ENCODE measurements at places on chromosomes 12 and 14.

GRCh38 chr14:50964683-50965390 is 20.6 kb upstream of the PYGL start:
- DNase-seq, result peak; percentile 96

GRCh38 chr14:32706721-32707519 is 231.8 kb upstream of the NPAS3 start:
- DNase-seq, result no peak

- DNase-seq, result no peak
These were observed 95.7 kb downstream of the SAMD4A start for GRCh38 chr14:54662491-54663133.

DNA sequence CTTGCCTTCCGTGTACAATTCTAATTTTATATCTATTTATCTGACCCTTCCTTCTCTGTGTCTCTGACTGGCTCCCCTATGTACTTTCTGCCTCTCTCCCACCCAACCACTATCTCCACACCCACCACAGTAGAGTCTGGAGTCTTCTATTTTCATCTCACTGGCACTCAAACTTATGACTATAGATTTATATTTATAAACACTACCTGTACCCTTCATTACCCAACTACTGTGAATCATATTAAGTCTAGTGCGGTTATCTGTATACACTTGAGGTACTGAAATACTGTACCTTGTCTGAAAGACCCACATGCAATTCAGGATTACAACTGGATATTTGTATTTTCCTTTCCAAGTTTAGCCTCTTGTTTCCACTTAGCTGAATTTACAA is 36.1 kb downstream of the ATP2B1 start:
- no peak for DNase-seq

- DNase-seq, result no peak
These were observed 104.8 kb downstream of the RIMBP2 start for GRCh38 chr12:130611026-130611905.

GRCh38 chr12:109655578-109655977 is 58.0 kb upstream of the FAM222A start:
- DNase-seq, result no peak

DNA sequence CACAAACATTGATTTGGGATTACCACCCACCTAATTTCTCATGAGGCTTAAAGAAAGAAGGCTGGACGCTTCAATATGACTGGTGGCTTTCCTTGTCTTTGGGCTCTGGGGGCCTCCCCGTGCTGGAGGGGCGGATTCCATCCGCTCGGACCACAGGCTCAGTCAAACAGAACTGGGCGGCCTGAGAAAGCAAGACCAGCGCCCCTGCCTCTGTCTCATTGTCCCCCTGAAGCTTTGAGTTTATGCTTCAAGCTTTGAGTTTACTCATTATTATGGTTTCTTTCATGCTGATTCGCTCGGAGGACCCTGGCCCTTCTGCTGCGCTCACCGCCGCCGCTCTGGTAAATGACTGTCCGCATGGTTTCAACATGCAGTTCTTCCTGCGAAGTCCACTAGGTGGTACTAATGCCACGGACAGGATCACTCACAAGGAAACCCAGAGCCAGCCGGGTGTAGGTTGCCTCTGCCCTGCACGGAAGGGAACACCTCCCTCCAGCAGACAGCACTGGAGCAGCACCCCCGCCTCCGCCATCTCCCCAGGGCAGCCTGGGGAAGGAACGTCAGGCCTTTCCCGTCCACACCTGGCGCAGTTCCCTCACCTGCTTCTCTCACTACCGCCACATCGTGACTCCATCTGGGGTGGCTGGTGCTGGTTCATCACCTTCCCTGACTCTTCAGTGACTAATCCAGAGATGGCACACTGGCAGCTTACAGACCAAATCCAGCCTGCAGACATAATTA is 13.2 kb upstream of the TIGAR start:
- DNase-seq, result peak; percentile 65

DNA sequence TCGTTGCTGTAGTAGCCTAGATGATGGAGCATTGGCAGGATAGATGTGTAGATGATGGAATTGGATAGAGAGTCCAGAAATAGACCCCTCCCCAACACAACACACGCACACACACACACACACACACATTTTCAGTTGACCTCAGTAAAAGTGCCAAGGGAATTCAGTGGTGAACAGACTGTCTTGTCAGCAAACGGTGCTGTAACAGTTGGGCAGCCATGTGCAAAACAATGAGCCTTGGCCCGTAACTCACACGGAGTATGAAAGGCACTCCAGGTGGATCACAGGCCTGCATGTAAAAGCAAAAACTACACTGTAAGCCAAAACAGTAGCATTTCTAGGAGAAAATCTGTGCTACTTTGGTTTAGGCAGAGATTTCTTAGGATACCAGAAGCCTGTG is 87.8 kb downstream of the DDX51 start:
- no peak for DNase-seq

- no peak for DNase-seq
These were observed 340.1 kb downstream of the BCL11B start for GRCh38 chr14:98931911-98932310.

DNA sequence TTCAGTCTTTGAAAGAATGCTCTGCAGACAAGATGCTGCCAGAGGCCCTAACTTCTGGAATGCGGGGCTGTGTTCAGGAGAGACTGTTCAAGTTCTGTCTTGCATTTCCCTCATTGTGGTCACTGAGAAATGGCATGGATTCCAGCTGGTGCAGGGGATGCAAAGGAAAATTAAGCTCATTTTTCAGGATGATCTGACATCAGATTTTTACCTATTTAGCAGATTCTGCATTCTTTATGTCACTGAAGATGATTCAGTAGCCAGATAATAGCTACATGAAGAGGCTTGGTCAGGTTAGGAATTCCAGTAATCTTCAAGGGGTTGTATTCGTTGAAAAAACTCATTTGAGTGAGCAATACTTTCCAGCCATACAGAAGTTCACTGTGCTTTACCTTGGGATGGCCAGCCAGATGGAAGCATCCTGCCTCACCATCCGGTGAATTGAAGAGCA is 16.1 kb upstream of the MFAP5 start:
- no peak for DNase-seq

DNA sequence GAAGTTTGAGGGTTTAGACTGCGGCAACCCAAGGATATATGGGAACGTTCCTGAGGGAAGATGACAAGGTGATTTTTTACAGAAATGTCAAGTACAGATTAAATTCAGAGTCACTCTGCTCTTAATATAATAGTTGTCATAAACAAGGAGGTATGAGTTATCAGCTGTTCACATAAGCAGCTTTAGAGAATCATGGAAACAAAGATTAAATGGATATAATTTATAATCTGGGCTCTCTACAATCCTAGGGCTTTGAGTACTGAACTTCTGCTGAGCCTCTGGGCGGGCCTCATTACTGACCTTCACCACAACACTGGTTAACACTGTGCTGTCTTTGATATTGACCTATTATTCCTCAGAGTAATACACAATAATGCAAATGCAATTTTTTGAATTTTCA is 577.8 kb downstream of the RPS29 start:
- DNase-seq, result no peak

DNA sequence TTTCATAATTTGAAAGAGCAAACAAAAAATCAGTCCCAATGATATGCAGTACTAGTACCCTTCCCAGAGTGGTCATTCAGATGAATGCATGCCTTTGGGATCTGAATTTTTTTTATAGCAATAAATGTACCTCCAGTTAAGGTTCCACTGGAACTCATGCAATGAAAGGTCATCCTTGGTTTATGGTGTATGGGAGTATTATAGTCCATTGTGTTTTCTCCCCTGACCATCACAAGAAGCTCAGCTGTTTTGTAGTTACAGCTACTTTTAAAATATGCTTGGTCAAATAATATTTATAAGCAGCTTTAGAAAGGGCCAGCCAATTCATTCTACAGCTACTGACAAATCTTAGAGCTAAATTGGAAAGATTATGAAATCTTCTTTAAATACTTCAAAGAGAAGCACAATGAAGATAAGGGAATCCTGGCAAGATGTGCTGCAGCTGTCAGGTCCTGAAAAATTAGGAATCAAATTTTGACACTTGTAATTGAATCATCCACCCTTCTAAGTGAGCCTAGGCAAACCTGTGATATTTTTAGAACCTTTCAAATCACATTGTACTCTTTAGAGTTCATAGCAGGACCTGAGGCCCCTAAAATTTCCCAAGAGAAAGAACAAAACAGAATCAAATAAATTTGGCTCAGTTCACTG is 46.5 kb downstream of the IFT81 start:
- no peak for DNase-seq

- DNase-seq, result no peak
These were observed 3.0 kb downstream of the TEDC1 start for GRCh38 chr14:105493921-105494605.

GRCh38 chr12:84384384-84384783 is 528.2 kb downstream of the SLC6A15 start:
- DNase-seq, result no peak

GRCh38 chr14:58797010-58797429 is 159.3 kb downstream of the DACT1 start:
- DNase-seq, result no peak

DNA sequence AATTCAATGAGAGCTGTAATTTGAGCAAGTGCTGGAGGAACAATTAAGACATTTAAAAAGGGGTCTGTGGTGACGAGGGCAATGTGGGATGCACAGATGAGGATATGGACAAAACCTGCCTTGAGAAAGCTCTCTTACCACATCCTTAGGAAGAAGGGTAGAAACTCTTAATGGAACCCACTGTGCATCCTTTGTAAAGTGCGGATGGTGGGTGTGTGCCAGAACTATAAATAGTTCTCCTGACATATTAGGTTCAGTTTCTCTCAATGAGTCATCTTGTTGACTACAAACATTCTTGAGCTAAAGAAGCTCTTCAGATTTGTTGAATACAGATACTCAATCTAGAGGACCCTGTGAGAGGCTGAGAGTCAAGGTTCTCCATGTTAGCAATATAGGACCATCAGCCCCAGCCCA is 106.1 kb upstream of the ANO4 start:
- no peak for DNase-seq

GRCh38 chr14:75450381-75451276 is 22.8 kb downstream of the JDP2 start:
- no peak for DNase-seq

GRCh38 chr12:51669271-51669670 is 78.2 kb downstream of the SCN8A start:
- no peak for DNase-seq

GRCh38 chr12:48780381-48781025 is 8.4 kb downstream of the ADCY6 start:
- DNase-seq, result no peak

GRCh38 chr12:78062786-78063185 is 232.1 kb downstream of the NAV3 start:
- peak; percentile 17 for DNase-seq

GRCh38 chr12:98275131-98275475 is 240.3 kb upstream of the TMPO start:
- no peak for DNase-seq

- DNase-seq, result no peak
These were observed 36.2 kb upstream of the TMX1 start for GRCh38 chr14:51203881-51204280.

- no peak for DNase-seq
These were observed 28.1 kb downstream of the ETNK1 start for GRCh38 chr12:22653075-22653474.

- DNase-seq, result no peak
These were observed 8.3 kb downstream of the PTPRB start for GRCh38 chr12:70628701-70629480.

DNA sequence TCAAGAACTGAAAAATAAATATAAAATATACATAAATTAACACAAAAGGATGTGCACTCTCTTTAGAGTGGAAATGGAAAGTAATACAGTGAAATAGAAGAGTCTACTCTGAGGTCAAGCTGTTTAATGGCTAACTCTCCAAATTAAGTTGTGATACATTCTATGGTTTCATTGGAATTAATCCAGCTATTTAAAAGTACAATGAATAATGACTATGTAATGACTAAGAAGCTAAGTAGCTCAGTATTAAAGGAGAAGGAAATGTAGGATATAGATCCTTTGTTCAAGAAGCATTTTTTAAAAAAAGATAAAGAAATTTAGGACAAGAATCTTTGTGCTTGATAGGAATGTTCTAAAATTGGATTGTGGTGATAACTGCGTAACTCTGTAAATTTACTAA is 85.3 kb downstream of the LRP6 start:
- DNase-seq, result no peak

DNA sequence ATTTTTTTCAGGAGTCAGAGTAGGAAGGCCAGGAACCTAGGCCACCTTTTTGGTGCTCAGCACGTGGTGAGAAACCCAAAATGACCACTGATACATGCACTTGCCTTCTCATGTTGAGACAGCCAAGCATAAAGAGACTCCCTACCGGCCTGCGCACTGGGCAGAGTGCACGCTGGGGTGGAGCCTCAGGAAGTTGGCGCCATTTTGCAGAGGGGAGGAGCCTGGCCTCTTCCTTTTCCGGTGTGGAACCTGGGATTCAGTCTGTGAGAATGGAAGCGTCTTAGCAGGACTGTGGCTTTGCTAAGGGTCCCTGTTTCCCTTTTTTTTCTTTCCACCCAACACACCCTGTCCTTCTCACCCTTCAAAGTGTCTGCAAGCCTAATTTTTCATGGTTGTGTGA is 62.9 kb upstream of the RTRAF start:
- DNase-seq, result no peak

DNA sequence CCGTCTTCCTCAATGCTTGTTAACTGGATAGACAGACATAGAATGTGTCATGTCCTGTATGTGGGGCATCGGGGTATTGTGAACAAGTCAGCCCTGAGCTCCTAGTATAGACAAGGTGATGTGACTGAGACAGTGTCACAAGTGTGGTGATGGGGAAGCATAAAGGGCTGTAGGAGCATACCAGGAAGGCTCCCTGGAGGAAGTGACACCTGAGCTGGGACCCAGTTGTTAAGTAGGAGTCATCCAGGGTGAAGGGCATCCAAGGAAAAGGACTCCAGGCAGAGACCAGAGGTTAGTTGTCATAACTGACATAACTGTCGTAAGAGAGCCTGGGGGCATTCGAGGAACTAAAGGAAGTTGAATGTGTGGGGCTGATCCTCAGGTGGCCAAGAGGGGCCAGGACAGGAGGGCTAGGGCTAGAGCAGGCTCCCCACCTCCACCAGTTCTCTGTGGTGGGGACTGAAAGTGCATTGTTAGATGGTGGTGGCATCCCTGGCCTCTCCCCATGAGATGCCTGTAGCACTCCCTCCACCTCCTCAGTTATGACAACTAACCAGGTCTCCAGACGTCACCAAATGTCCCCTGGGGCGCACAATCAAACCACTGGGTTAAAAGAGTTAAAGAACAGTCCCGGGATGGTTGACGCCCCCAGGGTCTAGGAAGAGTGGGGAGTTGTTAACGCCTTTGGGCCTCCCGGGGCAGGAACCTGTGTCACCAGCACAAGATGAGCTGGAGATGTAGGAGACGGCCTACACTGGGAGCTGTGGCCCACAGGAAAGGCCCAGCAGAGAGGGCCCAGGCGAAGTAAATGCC is 2.4 kb downstream of the FICD start:
- DNase-seq, result no peak

DNA sequence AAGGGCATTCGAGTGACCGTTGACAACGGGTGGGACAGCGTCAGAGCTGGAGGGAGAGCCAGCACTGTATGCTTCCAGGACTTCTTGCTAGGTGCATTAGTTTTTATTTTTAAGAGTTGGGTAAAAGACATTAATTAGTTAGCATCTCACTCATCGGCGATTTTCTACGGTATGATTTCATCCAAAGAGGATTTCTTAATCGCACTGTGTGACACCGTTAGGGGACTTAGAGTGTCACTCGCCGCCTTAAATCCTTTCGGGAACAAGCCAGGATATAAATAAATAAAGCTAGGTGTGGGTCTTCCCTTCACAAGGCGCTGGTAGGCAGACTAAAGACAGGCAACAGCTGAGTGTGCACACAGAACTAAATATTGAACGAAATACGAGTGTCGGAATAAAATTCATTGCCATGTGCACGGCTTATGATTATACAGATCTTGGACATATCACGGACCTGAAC is 869 bp upstream of the NOVA1 start:
- DNase-seq, result no peak

- no peak for DNase-seq
These were observed 9.3 kb downstream of the TPCN1 start for GRCh38 chr12:113230315-113231234.

Measured in right lung (tissue), 10 donors.